Testis (tissue), 5 donors: ENCODE measurements at places on chromosomes 7 and 10. TPM values are rescaled to one million over a fixed set of nuclear protein-coding genes. Genes with fewer than 3 reads are reported as not detected.

The IFIT1B gene
- not detected for total RNA-seq

The UPK3BL2 gene
- total RNA-seq: 10.5 TPM

The PCDH15 gene
- 1.7 TPM for total RNA-seq

The TRPV5 gene
- total RNA-seq: 1.4 TPM

GRCh38 chr10:124957404-124957947 lies 15.6 kb downstream of the ZRANB1 start:
- DNase-seq: no peak

- no peak for DNase-seq
Observed at GRCh38 chr10:30737931-30738391, 108.4 kb upstream of the LYZL2 start.

The SLC29A4 gene
- 7.6 TPM for total RNA-seq

DNA sequence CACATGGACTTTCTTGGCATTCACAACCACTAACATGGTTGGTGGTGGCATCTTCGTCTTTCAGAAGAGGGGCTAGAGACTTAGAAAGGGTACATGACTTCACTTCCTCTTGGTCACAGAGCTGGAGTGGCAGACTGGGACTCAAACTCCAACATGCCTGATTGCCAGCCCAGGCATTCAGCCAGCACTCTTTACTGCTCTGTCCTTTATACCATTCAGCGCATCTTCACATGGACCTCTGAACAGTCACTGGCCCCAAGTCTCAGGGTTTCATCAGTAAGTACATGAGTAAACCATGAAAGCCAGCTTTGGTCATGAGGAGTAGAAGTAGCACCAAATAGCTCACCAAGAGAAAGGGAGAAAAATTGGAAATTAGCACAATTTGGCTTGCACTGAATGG lies 148.4 kb upstream of the KLF14 start:
- no peak for DNase-seq
